ENCODE measurements at places on chromosomes 11 and 22. TPM values are rescaled to one million over a fixed set of nuclear protein-coding genes. Genes with fewer than 3 reads are reported as not detected.

DERL3 gene
- not detected for total RNA-seq

DRD4 gene
- total RNA-seq: 1.1 TPM

PANX3 gene
- total RNA-seq: not detected

TNNI2 gene
- not detected for total RNA-seq

MS4A4E gene
- 1.7 TPM for total RNA-seq

HSD17B12 gene
- 38.8 TPM for total RNA-seq

MOV10L1 gene
- 0.39 TPM for total RNA-seq

VPREB1 gene
- not detected for total RNA-seq
